ENCODE measurements at places on chromosomes 7 and 10. TPM values are rescaled to one million over a fixed set of nuclear protein-coding genes. Genes with fewer than 3 reads are reported as not detected.

CALY gene
- not detected for total RNA-seq

GRCh38 chr7:150401861-150402631 lies 22.9 kb downstream of the ZNF775 start:
- DNase-seq: no peak

GRCh38 chr7:4884164-4884563 lies 648 bp upstream of the RADIL start:
- DNase-seq: no peak

GRCh38 chr10:119301397-119301796 lies 94.0 kb downstream of the GRK5 start:
- DNase-seq: no peak

DNA sequence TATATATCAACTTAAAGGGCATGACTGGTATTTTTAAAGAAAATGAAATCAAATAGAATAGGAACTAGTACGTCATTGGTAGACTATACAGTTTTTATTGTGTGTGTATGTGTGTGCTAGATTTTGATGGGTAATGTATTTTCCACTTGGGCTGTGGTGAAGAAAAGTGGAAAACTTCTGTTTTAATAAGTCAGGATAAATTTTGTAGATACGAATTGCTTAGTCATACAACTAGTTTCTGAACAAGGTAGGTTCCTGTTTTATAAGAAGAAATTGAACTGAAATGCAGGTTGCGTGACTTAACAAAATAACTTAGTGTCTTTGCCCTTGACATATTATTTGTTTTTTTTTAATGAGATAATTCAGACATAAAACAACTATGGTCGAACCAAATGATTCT lies 24.3 kb downstream of the UBN2 start:
- DNase-seq: no peak

GRCh38 chr10:8146650-8147049 lies 92.2 kb downstream of the GATA3 start:
- DNase-seq: no peak

GRCh38 chr7:27212497-27213432 lies 12.9 kb upstream of the HOXA13 start:
- DNase-seq: no peak
